ENCODE measurements at places on chromosomes 5 and 9. TPM values are rescaled to one million over a fixed set of nuclear protein-coding genes. Genes with fewer than 3 reads are reported as not detected.

FOXD4L5 gene
- 0.29 TPM for total RNA-seq

TMEM161B gene
- total RNA-seq: 21.1 TPM

MLANA gene
- not detected for total RNA-seq

TMEM252 gene
- total RNA-seq: not detected

DNA sequence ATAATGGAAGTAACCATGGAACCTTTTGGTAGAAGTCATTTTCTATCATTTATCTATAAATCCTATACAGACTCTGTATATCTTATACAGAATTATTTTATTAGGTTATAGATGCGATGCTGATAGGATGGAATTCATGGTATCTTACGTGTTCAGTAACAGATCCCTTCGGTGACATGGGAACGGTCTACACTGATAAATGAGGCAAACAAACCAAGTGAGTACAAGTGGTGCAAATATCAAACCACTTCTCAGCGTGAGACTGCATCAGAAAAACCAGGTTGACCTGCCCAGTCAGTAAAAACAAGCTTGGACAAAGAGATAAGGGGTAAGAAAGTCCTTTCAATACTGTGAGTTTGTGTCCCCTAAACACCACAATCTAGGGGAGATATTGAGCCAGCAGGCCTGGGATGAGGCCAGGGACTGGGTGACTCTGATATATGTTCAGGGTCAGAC is 215.5 kb downstream of the GAPVD1 start:
- H3K4me3 ChIP-seq: no peak overlapping the region
- peaks cover 54% of the 10 kb centered on the region for H3K4me1 ChIP-seq
- no peak for DNase-seq
- H3K36me3 ChIP-seq: peaks cover 12% of the 10 kb centered on the region

DNA sequence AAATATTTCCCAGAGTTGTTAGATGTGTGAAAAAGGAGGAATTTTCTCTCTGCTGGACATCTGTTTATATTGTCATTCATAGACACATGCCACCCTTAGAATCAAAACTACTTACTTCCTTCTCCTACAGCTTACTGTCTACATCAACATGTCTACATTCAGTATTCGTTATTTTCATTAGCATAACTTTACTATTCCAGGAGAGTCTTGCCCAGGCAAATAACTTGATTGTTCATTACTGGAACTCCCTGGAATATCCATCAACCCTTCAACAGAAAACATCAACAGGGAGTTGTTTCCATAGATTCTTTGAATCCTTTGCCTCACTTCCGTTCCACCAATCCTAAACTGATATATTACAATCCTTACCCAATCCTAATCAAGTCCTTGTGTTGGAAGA is 457.5 kb upstream of the ZNF608 start:
- no peak overlapping the region for H3K27ac ChIP-seq
- no peaks in the 10 kb centered on the region for H3K36me3 ChIP-seq
- peaks cover 6% of the 10 kb centered on the region for H3K27me3 ChIP-seq
- peaks cover 24% of the 10 kb centered on the region for H3K4me1 ChIP-seq
- no peak for DNase-seq

DNA sequence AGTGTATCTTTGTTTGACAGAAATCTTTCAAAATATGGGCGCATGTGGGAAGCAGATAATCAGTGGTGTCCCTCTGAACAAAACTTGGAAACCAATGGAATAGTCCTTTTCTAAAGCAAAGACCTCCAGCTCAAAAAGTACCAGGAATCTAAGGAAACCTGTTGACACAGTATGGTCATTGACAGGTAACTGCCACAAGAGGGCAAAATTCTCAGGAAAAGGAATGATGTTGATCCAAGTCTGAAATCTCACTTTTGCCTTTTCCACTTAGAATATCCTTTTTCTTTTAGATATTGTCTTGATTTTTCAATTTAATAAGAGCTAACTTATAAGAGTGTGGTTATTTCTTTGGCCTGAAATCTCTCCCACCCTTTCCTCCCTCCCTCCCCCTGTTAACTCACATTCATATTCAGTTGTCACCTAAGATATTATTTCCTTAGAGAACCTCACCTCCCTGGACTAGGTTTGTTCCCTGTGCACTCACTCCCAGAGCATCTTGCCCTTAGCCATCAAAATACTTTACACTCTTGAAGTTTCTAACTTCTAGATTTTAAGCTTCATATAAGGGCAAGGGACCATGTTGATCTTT is 59.0 kb upstream of the BARX1 start:
- no peaks in the 10 kb centered on the region for H3K36me3 ChIP-seq
- H3K27me3 ChIP-seq: peaks cover 4% of the 10 kb centered on the region
- DNase-seq: no peak

DNA sequence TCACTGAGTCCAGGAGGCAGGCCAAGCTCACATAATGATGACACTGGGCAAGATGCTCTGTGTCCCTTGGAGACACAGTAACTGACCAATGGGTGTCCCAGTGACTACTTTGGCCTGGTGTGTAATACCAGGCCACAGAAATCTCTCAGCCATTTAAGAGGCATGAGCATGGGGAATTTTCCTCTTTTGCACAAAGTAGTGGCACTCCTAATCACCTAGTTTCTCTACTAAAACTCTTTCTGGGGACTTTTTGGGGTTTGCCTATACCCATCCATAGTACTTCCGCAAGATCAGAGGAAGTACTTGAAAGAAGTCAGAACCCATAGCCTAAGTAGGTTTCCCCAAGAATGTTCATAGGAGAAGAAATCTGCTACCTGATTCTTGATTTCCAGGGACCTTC is 161.9 kb downstream of the ARSB start:
- H3K4me1 ChIP-seq: peaks cover 12% of the 10 kb centered on the region
- H3K36me3 ChIP-seq: peaks cover under 1% of the 10 kb centered on the region
- DNase-seq: no peak
- H3K27me3 ChIP-seq: peaks cover 3% of the 10 kb centered on the region
- no peak overlapping the region for H3K27ac ChIP-seq

GRCh38 chr5:168612123-168612522 is 33.0 kb upstream of the PANK3 start:
- no peak for DNase-seq
- no peak overlapping the region for H3K27ac ChIP-seq
- H3K27me3 ChIP-seq: peaks cover 3% of the 10 kb centered on the region

- DNase-seq: no peak
- H3K4me1 ChIP-seq: peaks cover 2% of the 10 kb centered on the region
- no peaks in the 10 kb centered on the region for H3K27me3 ChIP-seq
- peaks cover 5% of the 10 kb centered on the region for H3K36me3 ChIP-seq
These were observed 307.9 kb downstream of the FBXL7 start for GRCh38 chr5:15807871-15808270.

DNA sequence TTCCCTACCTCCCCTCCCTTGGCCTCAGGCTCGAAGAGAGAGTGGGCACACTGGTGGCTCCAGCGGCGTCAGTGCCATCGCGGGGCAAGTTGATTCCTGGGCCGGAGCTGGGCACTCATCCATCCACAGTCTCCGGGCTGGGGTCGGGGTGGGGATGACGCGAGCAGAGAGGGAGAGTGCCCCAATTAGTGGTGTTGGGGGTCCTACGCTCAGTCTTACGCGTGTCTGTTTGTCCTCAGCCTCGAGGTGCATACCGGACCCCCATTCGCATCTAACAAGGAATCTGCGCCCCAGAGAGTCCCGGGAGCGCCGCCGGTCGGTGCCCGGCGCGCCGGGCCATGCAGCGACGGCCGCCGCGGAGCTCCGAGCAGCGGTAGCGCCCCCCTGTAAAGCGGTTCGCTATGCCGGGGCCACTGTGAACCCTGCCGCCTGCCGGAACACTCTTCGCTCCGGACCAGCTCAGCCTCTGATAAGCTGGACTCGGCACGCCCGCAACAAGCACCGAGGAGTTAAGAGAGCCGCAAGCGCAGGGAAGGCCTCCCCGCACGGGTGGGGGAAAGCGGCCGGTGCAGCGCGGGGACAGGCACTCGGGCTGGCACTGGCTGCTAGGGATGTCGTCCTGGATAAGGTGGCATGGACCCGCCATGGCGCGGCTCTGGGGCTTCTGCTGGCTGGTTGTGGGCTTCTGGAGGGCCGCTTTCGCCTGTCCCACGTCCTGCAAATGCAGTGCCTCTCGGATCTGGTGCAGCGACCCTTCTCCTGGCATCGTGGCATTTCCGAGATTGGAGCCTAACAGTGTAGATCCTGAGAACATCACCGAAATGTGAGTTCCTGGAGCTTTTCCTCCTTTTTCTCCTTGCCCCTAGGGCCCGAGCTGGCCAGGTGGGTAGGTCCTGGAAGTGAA is 861 bp downstream of the NTRK2 start:
- H3K27me3 ChIP-seq: peaks cover 83% of the 10 kb centered on the region
- no peak overlapping the region for H3K27ac ChIP-seq
- H3K4me3 ChIP-seq: peak overlapping the region; percentile 78
- H3K4me1 ChIP-seq: peaks cover 12% of the 10 kb centered on the region
- DNase-seq: peak; percentile 16

- peaks cover 49% of the 10 kb centered on the region for H3K4me1 ChIP-seq
- peak within 1 kb of the TSS; percentile 76 for H3K4me3 ChIP-seq
- peak within 1 kb of the TSS; percentile 95 for H3K27ac ChIP-seq
- DNase-seq: peak; percentile 24
- peaks cover 1% of the 10 kb centered on the region for H3K36me3 ChIP-seq
These were observed at the start of gene SPATA6L for GRCh38 chr9:4666042-4666699. Gene SPATA6L (minus strand): TSS chr9:4666480. CDS start chr9:4666250, 230 bp downstream.

DNA sequence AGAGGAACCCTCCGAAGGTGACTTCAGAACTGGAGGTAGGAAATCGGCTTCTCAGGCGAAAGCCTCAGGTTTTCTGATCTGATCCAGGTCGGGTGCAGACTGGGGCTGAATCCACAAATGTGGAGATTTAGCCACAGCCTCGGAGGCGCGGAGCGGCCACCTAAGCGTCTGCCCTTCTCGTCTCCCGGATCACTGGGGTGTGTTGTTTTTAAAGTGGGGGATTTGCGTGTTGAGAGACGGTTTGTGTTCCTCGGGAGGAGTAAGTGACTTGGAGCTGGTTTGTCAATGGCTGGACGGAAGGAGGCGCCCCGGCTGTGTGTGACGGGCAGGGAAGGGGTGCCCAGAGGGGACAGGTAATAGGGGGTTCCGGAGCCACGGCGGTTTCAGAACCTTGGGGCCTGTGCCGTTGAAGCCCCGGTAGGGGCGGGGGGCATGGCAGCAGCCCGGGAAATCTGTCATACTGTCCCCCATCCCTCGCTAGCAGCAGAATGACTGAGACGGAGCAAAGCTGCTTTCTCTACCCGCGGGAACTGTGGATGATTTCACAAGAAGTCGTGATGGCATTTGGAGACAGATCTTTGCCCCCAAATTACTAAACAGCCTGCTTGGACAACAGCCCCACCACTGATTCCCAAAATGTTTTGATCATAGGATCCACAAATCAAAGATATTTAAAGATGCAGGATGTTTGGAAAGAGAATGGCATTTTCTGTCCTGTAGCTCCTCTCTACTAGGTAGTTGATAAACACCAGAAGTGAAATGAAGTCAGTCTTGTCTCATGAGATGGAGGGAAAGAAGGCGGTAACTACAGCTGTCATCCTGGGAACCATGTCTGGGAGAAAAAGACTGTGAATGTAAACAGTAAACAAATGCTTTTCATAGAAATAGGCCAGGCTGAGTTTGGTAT is 216.5 kb downstream of the PDZD2 start:
- H3K27me3 ChIP-seq: peaks cover 19% of the 10 kb centered on the region
- H3K27ac ChIP-seq: peak overlapping the region; percentile 65
- H3K4me1 ChIP-seq: peaks cover 18% of the 10 kb centered on the region
- DNase-seq: no peak
- H3K4me3 ChIP-seq: peak overlapping the region; percentile 81
- peaks cover 7% of the 10 kb centered on the region for H3K36me3 ChIP-seq

GRCh38 chr5:134574521-134574920 is 49.1 kb downstream of the JADE2 start:
- H3K4me1 ChIP-seq: peaks cover 3% of the 10 kb centered on the region
- H3K4me3 ChIP-seq: no peak overlapping the region
- H3K27ac ChIP-seq: no peak overlapping the region
- no peak for DNase-seq
- no peaks in the 10 kb centered on the region for H3K27me3 ChIP-seq

DNA sequence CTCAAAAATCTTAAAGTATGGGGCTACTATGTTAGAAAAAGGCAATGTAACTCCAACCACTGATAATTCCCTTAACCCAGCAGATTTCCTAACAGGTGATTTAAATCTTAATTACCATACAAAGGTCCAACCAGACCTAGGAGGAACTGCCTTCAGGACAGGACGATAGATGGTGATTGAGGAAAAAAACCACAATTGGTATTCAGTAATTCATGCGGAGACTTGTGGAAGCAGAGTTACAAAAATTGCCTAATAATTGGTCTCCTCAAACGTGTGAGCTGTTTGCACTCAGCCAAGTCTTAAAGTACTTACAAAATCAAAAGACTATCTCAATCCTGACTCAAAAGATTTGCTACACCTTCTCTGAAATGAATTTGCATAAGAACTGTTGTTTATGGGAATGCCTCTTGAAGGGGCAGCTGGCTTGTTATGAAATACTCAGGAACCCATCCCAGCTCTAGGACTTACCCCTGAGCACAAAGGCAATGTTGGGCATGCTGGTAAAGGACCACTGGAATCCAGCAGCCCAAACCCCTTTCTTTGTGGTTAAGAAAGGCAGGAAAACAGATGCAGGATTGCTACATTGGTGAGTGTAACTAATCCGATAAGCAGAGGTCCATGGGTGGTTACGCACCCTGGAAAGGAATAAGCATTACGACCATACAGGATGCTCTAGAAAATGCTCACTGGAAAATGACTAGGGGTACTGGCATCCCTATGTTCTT is 26.7 kb upstream of the EPB41L4A start:
- no peaks in the 10 kb centered on the region for H3K4me1 ChIP-seq
- H3K36me3 ChIP-seq: no peaks in the 10 kb centered on the region
- DNase-seq: no peak
- H3K27ac ChIP-seq: no peak overlapping the region
- H3K27me3 ChIP-seq: peaks cover 6% of the 10 kb centered on the region

Data from progenitor cell of endocrine pancreas (in vitro differentiated cells).